NCI-H2081 treated with DMSO at 0.1 percent for 48 hours (cell line): ENCODE measurements at places on chromosomes 11 and 22.

DNA sequence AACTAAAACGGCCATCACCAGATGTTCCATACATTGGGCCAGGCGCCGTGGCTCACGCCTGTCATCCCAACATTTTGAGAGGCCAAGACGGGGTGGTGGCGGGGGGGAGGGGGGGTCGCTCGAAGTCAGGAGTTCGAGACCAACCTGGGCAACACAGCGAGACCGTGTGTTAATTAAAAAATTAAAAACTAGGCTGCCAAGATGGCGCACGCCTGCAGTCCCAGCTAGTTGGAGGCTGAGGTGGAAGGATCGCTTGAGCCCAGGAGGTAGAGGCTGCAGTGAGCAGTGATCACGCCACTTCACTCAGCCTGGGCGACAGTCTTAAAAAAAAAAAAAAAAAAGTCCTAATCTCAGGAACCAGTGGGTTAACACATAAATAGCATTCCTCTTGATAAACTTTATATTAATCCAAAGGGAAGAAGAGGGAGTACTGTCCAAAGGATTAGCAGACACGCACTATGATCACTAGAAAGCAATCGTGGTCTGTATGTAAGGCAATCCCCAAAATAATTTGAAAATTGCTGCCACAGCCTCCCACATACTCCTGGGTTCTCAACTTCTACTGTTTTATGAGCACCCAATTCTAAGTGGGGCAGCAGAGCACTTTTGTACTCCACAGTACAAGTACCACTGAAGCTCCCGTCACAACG, 604 bp downstream of the PUS3 start:
- DNase-seq, result no peak

GRCh38 chr22:44147821-44148574, 32.7 kb upstream of the PARVG start:
- no peak for DNase-seq

- no peak for DNase-seq
These were observed 11.9 kb downstream of the FCHSD2 start for GRCh38 chr11:73130181-73130580.

GRCh38 chr11:72776844-72777754, 16.7 kb downstream of the STARD10 start:
- DNase-seq, result no peak
